Activated T-cell treated with anti-CD3 and anti-CD28 coated beads, Interleukin-2, amount 50 U/mL, for 48 hours (primary cell): ENCODE measurements at places on chromosomes 7 and 10.
A peak's percentile ranks its signal among the peaks of the same experiment; 100 is the strongest.

DNA sequence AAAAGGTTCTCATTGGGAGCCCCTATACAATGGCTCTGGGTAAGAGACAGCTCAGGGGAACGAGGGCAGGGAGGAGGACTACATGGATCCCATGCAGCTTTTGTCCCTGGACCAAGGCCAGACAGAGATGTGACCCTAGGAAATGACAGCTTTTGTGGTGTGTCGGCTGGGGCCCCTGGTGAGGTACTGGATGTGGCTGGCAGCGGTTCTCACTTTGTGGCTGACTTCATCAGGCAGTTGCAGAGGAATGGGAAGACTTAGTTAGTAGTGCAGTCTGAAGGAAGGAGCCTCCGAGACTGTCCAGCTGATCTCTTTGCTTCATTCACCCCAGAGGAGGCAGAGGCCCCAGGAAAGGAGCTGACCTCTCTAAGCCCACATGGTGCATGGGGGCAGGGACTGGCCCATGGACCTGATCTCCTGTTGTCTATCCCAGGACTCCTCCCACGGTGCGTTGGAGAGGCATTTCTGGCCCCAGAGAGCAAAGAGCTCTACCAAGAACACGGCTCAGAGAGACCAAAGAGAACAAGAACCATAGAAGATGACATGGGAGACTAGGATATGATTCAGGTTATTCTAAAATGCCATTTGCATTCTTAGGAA, 202.9 kb downstream of the RPS24 start:
- DNase-seq = no peak

- DNase-seq = no peak
Observed at GRCh38 chr7:18361756-18362155, 133.8 kb upstream of the HDAC9 start.

- DNase-seq = peak; percentile 70
Observed at GRCh38 chr7:24573554-24574338, 494 bp downstream of the PALS2 start.

DNA sequence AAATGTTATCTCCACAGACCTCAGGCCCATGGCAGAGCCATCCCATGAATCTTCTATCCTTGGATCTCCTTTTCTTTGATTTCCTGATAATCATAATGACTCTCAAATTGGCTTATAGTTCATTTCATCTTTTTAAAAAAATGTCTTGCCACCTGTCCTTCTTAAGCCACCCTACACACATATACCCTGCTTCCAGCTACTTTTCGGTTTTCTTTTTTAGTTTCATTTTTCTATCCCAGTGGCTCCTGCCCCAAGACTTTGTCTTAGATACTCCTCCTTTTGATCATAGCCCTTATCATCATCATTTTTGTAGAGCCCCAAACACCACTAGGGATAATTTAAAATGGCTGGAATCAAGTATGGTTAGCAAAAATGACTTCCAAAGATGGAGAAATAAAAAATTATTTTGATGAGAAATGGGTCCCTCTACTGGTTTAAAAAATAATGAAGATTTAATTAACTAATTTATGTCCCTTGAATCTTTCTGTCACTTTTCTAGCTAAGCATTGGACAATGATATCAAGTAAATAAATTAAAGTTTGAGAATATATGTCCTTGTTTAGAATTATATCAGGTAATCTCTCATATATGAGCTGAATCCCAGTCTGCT, 277.3 kb upstream of the SEMA3D start:
- no peak for DNase-seq

- DNase-seq = no peak
Observed at GRCh38 chr7:66296-66695, 126.1 kb upstream of the FAM20C start.

- DNase-seq = no peak
Observed at GRCh38 chr7:33970536-33970935, 65.2 kb downstream of the BMPER start.

GRCh38 chr7:128000854-128001265, 30.4 kb downstream of the LRRC4 start:
- no peak for DNase-seq

DNA sequence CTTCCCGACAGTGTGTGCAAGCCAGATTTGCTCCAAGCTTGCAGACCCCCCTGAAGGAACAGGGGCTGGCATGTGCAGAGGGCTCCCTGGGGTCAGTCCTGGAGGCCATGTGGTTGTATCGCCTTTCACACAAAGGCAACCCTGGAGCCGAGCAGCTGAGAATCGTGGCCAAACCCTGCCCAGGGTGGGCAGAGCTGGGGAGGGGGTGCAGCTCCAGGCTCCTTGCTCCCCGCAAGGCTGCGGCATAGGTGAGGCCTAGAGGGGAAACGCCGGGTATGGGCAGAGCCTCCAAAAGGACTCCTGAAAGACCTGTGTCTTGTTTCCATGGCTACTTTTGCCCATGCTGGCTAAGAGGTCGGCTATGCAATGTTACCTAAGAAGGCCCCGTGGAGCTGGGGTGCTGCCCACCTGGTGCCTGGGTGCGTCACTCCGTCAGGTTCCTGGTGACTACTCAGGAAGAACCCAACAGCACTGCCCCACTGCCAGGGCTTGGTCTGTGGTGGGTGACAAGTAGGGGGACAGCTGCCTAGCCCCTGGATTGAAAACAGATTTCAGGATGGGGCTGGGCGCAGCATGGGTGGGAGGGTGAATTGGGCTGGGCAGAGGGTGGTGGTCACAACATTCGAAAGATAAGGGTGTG, 171.0 kb upstream of the SHH start:
- no peak for DNase-seq
